Activated T-helper 17 cell treated with anti-CD3 and anti-CD28 coated beads, Interleukin-2, amount 50 U/mL, for 72 hours (primary cell): ENCODE measurements at places on chromosomes 16 and 17. TPM values are rescaled to one million over a fixed set of nuclear protein-coding genes. Genes with fewer than 3 reads are reported as not detected.

TNP2 gene
- not detected for total RNA-seq

PKMYT1 gene
- 154 TPM for total RNA-seq

ZNF23 gene
- 9.3 TPM for total RNA-seq

SLC5A11 gene
- not detected for total RNA-seq

PPP4C gene
- 111 TPM for total RNA-seq

TBC1D3 gene
- 7.9 TPM for total RNA-seq

ABCC11 gene
- total RNA-seq = 0.19 TPM

HAGHL gene
- 9.2 TPM for total RNA-seq

AP1G1 gene
- total RNA-seq = 81.7 TPM

GAST gene
- not detected for total RNA-seq

SDR42E2 gene
- not detected for total RNA-seq

MT3 gene
- 3.0 TPM for total RNA-seq

CDH8 gene
- not detected for total RNA-seq

CCL23 gene
- not detected for total RNA-seq

SLC52A1 gene
- total RNA-seq = 0.11 TPM

CHD9NB gene
- 1.4 TPM for total RNA-seq

CNTNAP1 gene
- 0.61 TPM for total RNA-seq

GPR142 gene
- total RNA-seq = not detected

KRTAP4-1 gene
- total RNA-seq = not detected

ABHD15 gene
- total RNA-seq = 15.1 TPM

CCDC154 gene
- 3.7 TPM for total RNA-seq

PHB1 gene
- total RNA-seq = 332 TPM

FNDC8 gene
- not detected for total RNA-seq

ATXN1L gene
- total RNA-seq = 27.3 TPM

IGFALS gene
- total RNA-seq = 0.15 TPM

KIF18B gene
- total RNA-seq = 37.7 TPM

KPNA2 gene
- total RNA-seq = 227 TPM

PLLP gene
- total RNA-seq = not detected

HSF4 gene
- 71.3 TPM for total RNA-seq

SPNS1 gene
- total RNA-seq = 15.0 TPM

EIF3CL gene
- 108 TPM for total RNA-seq

ARRB2 gene
- total RNA-seq = 307 TPM

NPIPA2 gene
- 4.6 TPM for total RNA-seq

ALDH3A1 gene
- total RNA-seq = not detected

NPW gene
- total RNA-seq = 2.8 TPM

HLF gene
- 46.3 TPM for total RNA-seq

CREBBP gene
- 58.2 TPM for total RNA-seq

C17orf78 gene
- not detected for total RNA-seq

WIPF2 gene
- total RNA-seq = 25.1 TPM
